ENCODE measurements at places on chromosomes 6 and 20.

DNA sequence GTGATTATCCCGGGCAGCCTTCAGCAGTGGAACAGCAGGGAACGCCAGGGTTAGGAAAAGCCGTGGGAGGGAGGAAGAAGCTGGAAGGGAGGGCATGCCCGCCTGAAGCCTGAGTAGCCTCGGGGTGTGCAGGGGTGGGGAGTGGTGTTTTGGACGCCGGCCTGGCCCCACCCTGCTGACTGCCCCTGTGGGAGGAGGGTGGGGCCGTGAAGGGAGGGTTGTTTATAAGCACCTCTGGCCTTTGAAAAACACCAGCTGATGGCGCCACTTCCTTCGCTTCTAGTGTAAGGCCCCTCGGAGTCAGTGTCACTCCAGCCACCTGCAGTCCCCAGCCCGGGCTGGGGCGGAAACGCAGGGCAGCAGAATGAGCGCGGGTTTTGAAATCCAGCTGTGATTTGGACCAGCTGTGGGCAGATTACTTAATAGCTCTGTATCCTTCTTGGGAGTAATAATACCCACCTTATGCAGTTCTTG lies 52.8 kb upstream of the BMP6 start:
- no peak for DNase-seq

DNA sequence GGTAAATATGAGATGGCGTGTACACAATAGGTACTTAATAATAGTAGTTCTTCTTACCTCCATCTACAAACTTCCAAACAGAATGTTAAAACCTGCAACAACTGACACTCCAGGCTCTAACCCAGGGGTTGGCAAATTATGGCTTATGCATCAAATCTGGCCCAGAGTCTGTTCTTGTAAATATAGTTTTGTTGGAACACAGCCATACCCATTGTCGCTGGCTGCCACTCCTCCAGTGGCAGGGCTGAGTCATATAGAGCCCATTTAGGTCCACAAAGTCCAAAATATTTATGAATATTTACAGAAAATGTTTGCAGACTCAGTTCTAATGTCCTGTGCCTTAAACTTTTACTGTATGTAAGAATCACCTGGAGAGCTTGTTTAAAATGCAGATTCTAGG lies 69.9 kb upstream of the BTBD3 start:
- DNase-seq = no peak

- no peak for DNase-seq
These were observed 3.2 kb downstream of the SLC29A1 start for GRCh38 chr6:44226368-44227147.

- DNase-seq = no peak
These were observed 134.5 kb downstream of the PRND start for GRCh38 chr20:4856022-4856755.

GRCh38 chr6:128512296-128512695 lies 8.1 kb downstream of the PTPRK start:
- DNase-seq = no peak

DNA sequence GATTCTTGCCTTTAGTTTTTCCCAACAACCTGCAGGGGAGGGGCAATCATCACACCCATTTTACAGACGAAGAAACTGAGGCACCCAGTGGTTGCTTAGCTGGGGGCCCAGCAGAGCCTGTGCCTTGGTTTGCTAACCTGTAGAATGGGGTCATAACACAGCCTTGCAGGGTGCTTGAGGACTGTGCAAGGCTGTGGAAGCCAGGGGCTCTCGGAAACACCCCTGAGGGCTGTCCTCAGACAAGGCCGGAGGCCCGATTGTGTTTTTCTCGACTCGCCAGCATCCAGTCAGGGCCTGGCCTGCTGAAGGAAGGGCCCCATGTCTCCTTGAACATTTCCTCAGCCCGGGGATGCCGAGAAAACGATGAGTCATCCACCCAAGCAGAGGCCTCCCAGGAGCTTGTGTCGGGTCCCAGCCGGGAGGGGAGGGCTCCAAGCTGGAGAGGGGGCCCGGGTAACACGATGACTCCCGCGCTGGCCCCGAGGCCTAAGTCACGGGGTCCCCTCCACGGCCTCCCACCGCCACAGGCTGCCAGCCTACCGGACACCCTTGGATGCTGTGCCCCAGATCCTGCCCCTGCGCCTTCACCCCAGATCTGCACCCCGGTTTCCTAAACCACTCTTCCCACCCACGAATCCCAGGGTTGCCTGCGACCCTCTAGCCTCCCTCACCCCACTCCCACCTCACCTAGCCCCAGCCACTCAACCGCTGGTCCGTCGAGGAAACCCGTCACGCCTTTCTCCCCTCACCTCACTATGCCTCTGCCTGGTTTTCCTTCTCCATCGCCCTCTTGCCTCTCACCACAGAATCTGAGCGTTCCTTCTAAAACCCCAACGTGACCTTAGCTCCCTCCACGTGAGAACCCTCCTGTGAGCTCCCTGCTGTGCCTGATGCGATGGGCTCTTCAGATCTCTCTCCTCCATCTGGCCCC lies 10.6 kb downstream of the NOL4L start:
- peak; percentile 24 for DNase-seq

DNA sequence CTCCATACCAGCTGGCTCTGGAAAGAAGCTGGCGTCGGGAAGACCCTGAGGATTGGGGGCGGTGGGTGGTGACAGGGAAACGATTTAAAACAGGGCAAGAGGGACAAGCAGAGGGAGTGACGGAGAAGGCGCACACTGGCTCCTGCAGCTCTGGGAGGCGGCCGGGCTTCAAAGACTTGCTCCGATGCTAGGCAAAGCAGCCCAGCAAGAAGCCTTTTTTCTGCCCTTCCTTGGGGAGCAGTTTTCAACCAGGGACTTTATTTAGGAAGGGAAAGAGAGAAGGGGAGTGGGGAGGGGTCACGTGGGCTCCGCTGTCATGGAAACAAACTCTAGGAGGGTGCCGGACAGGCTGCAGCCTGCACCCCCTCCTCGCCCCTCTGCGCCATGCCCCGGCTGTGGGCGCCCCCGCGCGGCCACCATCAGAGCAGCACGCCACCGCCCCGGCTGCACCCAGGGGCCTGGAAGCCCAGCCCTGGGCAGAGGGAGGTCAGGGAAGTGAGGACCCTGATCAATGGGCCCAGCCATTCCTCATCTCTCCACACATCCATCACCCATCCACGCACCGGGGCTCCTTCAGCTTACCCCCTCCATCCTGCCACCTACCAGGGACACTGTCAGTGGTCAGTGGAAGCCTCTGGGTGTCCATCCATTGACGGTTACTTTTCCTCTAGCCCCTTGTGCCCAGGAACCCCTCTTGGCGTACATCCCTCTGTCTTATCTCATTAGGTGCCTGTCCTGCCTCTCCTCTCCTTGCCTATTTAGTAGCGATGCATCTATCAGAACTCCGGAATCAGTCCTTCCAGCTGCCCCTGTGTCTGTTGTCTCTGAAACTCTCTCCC lies 66.6 kb upstream of the CCDC167 start:
- DNase-seq = peak; percentile 82

- no peak for DNase-seq
These were observed 20.2 kb upstream of the RALGAPA2 start for GRCh38 chr20:20732641-20733040.

GRCh38 chr6:65638047-65638831 lies 68.8 kb downstream of the EYS start:
- no peak for DNase-seq

DNA sequence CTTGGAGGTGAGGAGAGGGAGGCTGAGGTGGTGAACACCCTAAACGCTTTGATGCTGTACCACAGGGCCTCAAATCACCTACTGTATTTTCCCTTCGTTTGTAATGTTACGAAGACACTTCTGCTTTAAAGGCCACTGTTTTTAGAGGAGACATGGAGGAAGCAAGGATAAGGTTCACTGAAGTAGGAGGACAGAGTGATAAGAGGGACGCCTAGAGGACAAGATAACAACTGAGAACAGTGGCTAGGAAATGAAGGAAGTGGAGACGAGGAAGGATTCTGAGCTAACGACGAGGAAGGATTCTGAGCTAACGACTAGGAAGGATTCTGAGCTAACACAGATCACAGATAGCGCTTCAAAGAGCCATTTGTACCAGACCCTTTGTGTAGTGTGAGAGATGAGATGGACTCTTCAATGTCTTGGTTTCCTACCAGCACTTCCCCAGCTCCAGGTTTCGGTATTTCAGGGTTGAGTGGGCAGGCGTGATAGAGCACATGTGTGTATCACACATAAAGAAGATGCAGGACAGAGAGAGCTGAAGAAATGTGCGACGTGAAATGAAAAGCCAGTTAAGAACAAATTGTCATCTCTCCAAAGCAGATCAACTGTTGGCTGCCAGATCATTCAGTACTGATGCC lies 7.5 kb downstream of the SF3B5 start:
- DNase-seq = no peak

DNA sequence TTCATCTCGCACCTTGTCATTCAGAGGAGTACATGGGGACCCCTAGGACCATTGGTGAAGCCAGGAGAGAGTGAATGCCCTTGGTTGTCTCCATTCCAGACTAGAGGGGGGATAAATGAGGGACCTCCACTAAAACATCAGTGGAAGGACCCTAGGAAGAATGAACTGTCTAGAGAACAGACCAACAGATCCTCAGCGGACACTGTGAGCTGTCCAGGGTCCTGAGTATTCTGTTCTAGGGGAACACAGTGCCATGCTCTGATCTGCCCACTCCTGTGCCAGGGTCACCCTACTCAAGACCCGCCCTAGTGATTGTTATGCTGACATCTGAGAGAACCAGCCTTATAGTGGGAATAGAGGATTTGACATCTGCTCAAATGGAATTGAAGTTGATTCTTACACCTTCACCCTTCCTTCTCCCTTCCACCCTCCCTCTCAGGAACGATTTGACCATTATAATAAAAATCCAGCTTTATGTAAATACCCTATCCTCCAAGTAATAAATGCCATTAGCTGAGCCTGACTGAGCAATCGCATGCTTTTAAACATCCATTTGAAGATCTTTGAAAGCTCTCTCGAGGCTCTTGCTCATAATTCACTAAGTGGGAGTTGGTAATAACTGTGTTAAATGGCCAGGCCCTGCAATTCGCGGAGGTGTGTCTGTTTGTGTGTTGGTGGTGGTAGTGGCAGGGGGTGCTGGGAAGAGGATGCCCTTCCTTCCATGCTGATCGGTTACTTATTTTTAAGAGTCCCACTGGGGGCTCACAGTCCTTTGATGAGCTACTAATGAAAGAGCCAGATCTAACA lies 43.6 kb upstream of the SLC32A1 start:
- DNase-seq = no peak

GRCh38 chr6:135211306-135211702 lies 30.2 kb downstream of the MYB start:
- DNase-seq = no peak

DNA sequence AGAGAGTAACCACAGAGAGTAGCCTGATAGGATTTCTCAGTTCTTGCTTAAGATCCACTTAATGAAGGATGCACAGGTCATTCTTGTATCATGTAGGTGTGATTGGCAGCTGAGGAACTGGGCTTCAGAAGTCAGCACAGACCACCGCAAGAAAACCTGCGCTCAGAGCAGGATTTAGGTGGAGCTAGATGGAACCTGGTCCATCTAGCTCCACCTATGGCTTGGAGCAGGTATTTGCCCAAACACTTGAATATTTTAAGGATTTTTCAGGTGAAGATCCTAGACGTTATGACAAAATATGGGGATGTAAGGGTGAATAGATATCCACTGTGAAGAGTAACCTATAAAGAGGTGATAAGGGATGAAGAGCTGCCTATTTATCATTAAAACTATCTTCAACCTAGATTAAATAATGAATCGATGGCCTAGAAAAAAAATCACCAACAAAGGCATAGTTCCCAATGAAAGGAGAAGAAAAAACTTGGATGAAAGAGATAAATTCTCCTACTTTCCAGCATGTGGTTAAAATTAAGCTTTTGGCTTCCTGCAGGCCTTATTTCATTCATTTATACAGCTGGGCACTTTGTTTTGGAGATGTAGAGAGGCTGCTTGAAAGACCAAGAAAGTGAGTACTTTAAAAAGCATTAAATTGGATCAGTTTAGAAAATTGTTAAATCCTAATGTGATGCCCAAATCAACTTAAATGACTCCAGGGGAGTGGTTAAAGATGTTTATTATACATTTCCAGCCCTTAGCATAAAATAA lies 778.4 kb upstream of the GJE1 start:
- no peak for DNase-seq

DNA sequence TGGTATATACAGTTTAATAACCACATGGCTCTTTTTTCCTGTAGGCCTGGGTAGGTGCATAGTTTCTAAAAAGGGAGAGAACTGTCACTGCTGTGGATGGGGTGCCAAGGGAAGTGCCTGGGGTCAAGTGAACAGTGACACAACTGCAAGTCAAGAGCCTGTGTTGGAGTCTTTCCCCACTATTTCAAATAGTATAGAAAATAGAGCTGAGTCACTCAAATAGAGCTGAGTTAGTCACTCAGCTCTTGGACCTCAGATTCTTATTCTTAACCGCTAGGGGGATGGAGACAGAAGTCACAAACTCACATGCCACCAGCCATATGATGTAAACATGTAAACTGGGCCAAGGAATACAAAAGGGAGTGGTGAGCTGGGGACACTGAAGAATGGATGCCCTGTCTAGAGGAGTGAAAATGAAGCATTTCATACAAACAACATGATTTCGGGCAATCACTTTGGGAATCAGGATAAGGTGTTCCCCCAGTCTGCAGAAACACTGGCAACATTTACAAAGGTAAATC lies 2.1 kb downstream of the NQO2 start:
- peak; percentile 72 for DNase-seq

GRCh38 chr20:53154540-53154939 lies 182.4 kb downstream of the TSHZ2 start:
- no peak for DNase-seq

DNA sequence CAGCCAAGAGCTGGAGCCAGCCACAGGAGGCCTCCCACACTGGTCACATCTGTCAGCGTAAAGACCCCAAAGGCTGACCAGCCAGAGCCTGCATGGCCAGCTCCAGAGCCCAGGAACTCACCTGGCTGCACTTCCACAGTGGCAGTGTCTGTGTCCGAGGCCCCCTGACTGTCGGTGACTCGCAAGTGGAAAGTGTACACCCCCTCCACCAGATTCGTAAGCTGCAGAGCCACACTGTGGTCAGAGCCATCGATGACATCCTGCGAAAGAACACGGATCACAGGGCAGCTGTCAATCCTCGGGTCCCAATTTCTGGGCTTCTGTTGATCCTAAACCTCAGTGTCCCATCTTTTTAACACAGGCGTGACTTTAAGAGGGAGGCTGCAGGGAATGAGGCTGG lies 69.3 kb downstream of the ALDH5A1 start:
- no peak for DNase-seq

DNA sequence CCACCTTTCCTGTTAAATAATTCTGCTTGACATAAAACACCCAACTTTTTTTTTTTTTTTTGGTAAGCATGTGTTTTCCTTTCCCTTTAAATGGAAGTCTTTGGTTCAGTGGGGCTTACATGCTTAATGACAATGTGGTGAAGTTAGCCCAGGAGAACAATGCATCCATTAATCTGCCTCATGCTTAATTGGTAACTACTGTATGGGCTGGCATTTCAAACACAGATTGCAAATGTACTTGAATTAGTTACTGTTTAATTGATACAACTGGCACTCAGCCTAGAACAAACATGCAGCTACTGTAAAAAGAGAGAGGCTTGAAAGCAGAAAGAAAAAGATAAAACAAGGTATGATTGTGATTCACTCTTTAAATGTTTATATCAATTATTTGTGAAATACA lies 483.6 kb upstream of the NOX3 start:
- DNase-seq = no peak
